Right ventricle myocardium inferior (tissue), 1 donor: ENCODE measurements at places on chromosomes 1 and 21. TPM values are rescaled to one million over a fixed set of nuclear protein-coding genes. Genes with fewer than 3 reads are reported as not detected.

The KIRREL1 gene
- 11.3 TPM for total RNA-seq

DNA sequence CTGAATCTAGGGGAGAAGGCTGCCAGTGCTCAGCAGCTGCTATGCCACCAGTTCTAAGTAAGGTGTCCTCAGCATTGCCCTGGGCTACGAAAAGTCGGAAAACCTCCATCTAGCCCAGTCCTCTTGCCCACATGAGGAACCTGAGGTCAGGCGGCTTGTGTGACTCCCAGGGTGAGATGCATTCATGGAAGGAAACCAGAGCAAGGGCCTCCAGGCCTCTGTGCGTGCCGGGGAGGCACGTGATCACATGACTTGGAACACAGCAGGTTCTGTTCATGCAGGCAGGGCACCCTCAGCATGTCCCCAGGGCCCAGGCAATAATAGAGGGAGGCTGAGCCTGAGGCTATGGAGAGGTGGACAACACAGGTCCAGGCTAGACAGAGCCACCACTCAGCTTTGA is 312.5 kb upstream of the DUSP10 start:
- no peak for DNase-seq

The SPRR2A gene
- not detected for total RNA-seq

The SMCP gene
- total RNA-seq, result not detected

GRCh38 chr1:85033221-85033620 is 15.1 kb downstream of the MCOLN3 start:
- no peak for DNase-seq
